ENCODE measurements at places on chromosomes 11 and 22.

GRCh38 chr22:45942787-45943493 is 34.0 kb downstream of the WNT7B start:
- H3K4me3 ChIP-seq, result no peak overlapping the region
- H3K27me3 ChIP-seq, result peaks cover 7% of the 10 kb centered on the region
- no peak for DNase-seq
- H3K36me3 ChIP-seq, result no peaks in the 10 kb centered on the region
- H3K27ac ChIP-seq, result no peak overlapping the region
- H3K4me1 ChIP-seq, result no peaks in the 10 kb centered on the region

DNA sequence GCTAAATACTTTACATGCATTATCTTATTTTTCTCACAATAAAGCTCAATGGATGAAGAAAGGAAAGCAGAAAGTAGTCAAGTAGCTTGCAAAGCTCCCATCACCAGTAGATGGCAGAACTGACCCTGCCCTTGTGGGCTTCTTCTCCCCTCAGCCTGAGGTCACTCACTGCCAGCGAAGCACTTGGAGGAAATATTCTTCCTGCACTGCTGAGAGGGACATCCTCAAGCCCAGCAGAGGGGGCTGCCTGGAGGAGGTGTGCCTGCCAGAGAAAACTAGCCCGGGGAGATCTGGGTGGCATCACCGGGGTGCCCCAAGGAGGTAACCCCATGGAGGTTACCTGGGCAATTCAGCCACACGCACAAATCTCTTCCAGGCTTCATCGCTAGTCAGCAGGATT is 6.6 kb downstream of the APOL4 start:
- H3K36me3 ChIP-seq, result no peaks in the 10 kb centered on the region
- DNase-seq, result peak; percentile 37
- peaks cover 38% of the 10 kb centered on the region for H3K4me1 ChIP-seq
- H3K4me3 ChIP-seq, result no peak overlapping the region
- H3K27me3 ChIP-seq, result no peaks in the 10 kb centered on the region

DNA sequence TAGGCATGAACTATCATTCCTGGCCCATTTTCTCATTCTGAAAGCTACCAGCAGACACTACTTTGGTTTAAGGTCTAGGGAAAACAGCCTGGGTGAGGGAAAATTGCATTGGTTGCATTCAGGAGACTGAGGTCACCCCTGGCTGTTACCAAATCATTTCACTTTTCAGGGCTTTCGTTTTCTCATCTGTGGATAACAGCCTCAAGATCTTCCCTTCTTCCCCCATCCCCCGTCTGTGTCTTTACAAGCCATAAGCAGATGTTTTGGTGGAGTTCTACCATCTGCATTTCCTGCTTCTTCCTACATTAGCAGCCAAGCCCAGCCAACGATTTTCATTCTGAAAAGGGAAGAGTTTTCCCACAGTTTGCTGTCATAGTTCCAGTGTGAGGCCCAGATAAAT is 130.4 kb downstream of the HIPK3 start:
- H3K27me3 ChIP-seq, result peaks cover 16% of the 10 kb centered on the region
- no peak overlapping the region for H3K27ac ChIP-seq
- peaks cover 1% of the 10 kb centered on the region for H3K36me3 ChIP-seq

- no peak overlapping the region for H3K27ac ChIP-seq
- no peaks in the 10 kb centered on the region for H3K36me3 ChIP-seq
- no peak for DNase-seq
- H3K27me3 ChIP-seq, result no peaks in the 10 kb centered on the region
- H3K4me3 ChIP-seq, result no peak overlapping the region
These were observed 8.2 kb downstream of the ANO9 start for GRCh38 chr11:433641-434040.

DNA sequence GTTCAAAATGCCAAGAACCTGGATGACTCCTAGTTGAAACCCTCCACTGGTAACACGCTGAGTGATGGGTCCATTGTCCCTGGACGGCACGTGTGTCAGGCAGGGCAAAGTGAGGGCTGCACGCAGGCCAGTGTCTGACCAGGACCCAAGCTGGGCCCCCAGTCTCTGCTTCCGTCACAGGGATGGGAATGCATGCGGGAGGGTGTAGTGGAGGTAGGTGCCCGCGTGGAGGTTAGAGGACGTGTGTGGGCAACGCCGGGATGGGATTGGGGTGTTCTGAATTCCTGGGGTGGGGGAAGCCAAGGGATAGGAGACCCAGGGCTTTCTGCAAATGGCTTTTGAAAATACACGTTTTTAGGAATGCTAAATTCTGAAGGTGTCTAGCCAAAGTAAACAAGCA is 943.3 kb downstream of the BRD1 start:
- H3K4me3 ChIP-seq, result no peak overlapping the region
- no peak overlapping the region for H3K27ac ChIP-seq
- DNase-seq, result no peak
- H3K27me3 ChIP-seq, result peaks cover 5% of the 10 kb centered on the region

- H3K36me3 ChIP-seq, result no peaks in the 10 kb centered on the region
- no peaks in the 10 kb centered on the region for H3K27me3 ChIP-seq
- H3K4me3 ChIP-seq, result no peak overlapping the region
These were observed 1413.3 kb downstream of the TBC1D22A start for GRCh38 chr22:48175721-48176120.

DNA sequence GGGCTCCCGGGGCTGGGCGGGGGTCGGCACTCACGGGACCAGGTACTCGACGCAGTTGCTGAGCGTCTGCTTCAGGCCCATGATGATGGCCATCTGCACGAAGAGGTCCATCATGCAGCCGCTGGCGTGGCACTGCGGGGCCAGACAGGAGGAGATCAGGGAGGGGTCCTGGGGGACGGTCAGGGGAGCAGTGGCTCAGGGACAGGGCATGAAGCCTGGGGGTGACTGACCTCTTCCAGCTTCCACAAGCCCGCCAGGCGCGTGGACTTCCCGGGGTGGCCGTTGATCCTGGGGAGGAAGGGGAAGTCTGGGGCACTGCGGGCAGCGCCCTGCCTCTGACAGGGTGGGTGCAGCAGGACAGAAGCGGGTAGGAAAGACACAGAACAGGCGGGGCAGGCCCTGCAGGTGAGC is 6.1 kb upstream of the SIGIRR start:
- H3K4me3 ChIP-seq, result no peak overlapping the region
- peaks cover 5% of the 10 kb centered on the region for H3K4me1 ChIP-seq
- no peak for DNase-seq
- peaks cover 2% of the 10 kb centered on the region for H3K36me3 ChIP-seq

DNA sequence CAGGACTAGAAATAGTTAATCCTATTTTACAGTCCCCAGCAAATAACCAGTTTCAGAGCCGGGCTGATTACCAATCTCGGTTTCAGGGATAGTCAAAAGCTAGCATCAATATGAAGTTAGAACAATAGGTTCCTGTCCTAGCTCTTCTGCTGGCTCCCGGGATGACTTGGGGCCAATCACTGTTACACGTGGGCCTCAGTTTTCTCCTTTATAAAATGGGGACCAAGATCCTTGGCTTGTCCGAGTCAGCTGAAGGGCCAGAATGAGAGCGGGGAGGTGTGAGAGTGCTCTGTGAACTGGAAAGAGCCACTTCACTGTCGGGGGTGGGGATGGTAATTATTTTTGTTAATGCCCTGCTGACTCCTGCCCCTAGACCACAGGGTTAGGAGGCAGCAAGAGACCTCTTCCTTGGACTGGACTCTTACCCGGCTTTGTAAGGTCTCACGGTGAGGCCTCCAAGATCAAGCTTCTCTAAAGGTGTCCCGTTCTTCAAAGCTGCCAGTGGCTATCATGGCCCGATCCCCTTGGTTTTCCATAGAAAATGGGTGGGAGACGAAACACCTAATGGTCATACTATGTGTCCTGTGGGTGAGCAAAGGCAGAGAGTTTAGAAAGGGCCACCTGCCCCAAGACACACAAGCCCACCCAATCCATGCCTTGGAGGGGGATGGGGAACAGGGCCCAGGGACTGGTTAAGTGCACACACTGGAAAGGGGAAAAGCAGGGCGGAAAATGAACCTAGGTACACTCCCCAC is 1.4 kb downstream of the UCP2 start:
- peaks cover 39% of the 10 kb centered on the region for H3K36me3 ChIP-seq
- peak overlapping the region; percentile 97 for H3K4me3 ChIP-seq
- H3K27ac ChIP-seq, result peak overlapping the region; percentile 97
- no peaks in the 10 kb centered on the region for H3K27me3 ChIP-seq

- no peaks in the 10 kb centered on the region for H3K4me1 ChIP-seq
- H3K36me3 ChIP-seq, result peaks cover 25% of the 10 kb centered on the region
- no peaks in the 10 kb centered on the region for H3K27me3 ChIP-seq
- no peak overlapping the region for H3K4me3 ChIP-seq
- DNase-seq, result no peak
- H3K27ac ChIP-seq, result no peak overlapping the region
These were observed 122.1 kb downstream of the FCHSD2 start for GRCh38 chr11:73019996-73020395.
